Activated CD4-positive, alpha-beta T cell treated with anti-CD3 and anti-CD28 coated beads, Interleukin-2, amount 10 ng/mL, durations not matched to agents 24 days and 14 days (primary cell): ENCODE measurements at places on chromosomes 4 and X. TPM values are rescaled to one million over a fixed set of nuclear protein-coding genes. Genes with fewer than 3 reads are reported as not detected.

Gene NKX3-2
- total RNA-seq = not detected in 2 replicates

Gene FGF13
- not detected in 2 replicates for total RNA-seq

Gene VCX2
- not detected in 2 replicates for total RNA-seq

Gene MAGEE1
- 1.8 and 2.0 TPM in 2 replicates for total RNA-seq

Gene MAGEA12
- not detected in 2 replicates for total RNA-seq

Gene GPM6B
- total RNA-seq = 0.14 TPM in 1 of 2 replicates, not detected in the other
